IMR-90 (cell line): ENCODE measurements at places on chromosomes 4 and X.

GRCh38 chr4:107036584-107037198 is 578 bp upstream of the DKK2 start:
- DNase-seq = no peak

DNA sequence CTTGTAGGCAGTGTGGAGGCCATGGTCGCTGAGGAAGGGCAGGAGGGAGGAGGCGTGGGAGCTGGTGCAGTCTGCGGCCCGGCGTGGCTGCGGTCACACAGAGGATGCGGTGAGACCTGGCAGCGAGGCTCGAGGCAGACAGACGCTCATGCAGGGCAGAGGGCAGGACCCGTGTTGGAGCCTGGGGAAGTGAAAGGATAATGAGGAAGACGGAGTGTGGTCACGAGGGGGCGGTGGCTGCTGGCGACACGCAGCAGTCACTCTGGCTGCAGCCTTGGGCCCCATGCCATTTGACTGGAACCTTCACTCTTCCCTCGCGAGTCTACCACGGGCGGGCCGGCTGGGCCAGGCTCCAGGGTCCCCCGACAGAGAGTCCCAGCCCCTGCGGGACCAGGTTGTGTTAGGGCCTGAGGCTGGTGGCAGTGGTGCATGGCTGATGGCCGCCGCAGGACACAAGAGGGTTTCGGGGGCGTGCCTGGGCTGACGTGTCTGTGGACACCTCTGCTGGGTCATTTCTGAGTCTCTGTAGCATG is 68.8 kb upstream of the HGFAC start:
- no peak for DNase-seq

DNA sequence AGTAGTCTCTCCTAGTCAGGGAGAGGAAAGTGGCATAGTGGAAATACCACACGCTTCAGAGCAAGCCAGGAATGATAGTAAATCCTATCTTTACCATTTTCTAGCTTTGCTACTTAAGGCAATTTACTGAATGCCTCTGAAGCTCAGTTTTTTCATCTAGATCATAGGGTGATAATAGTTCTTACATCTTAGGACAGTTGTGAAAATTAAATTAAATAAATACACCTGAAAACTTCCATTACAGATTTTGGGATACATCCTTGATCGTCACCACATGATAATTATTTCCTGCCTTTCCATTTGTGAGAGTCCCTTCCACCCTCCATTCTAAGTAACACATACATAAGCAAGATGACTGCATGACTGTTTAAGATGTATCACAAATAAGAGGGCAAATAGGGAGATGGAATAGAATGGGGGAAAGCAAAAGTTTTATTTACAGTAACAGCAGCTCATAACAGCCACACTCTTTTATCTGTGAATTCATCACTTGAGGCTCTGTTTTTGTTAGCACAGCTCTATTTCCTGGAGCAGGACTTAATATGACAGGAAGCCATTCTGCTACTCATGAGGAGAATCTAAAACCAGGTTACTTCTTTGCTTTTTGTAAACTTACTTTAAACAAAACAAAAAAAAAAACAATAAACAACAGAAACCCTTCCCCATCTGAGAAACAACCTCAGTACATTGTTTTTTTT is 13.4 kb downstream of the P2RY10 start:
- DNase-seq = no peak

DNA sequence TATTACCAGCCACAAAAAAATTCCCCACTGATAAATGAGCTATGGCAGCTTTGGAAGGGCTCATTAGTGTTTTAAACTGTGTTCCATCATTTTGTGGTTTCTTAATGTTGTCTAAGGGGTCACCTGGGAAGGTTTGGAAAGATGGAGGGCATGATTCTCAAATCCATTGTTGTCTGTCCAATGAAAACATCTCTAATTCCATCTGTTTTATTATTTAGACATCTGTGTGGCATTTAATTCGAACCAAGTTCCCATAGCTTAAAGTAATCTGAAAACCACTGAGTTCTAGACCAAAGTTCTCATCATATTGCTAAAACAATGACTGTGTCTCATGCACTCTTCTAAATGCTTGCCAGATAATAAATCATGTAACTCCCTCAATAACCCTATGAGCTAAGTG is 103.8 kb upstream of the PPP3CA start:
- DNase-seq = no peak

DNA sequence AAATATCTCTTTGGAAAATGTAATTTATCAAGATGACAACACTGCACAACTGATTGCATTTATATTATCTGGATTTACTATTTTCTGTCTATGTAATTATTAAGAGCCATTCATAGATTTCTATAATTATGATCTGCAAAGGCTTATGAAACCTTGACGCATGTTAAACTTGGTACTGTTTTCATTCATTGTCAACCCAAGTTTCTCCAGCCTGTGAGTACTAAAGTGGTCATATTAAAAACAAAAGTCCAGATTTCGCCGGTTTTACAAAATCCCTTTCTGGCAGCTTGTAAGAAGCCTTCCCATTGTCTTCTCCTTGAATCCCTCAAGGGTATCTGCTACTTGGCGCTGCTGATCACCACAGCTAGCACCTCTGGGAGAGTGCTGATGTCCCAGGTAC is 19.7 kb upstream of the GRPR start:
- DNase-seq = no peak

DNA sequence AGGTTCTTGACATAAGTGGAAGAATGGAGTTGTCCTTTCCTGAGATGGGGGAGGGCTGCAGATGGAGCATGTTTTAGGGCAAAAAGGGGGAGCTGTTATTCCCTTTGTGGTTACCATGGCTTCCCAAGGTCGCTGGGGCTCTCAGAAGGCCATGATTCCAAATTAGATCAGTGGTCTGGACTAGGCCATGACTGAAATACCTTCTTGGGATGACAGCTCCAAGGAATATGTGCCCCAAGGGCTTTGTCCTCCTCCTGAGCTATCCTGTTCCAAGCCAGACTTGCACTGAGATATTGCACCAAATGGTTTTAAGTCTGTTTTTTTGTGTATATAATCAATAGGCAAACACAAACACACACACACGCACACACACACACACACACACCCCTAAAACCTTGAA is 3.0 kb upstream of the RBPJ start:
- DNase-seq = no peak

GRCh38 chr4:130675266-130675665 is 1579.3 kb downstream of the C4orf33 start:
- no peak for DNase-seq

- no peak for DNase-seq
Observed at GRCh38 chr4:152150214-152150613, 385.7 kb downstream of the FBXW7 start.

GRCh38 chr4:28435314-28435713 is 1574.7 kb downstream of the STIM2 start:
- peak; percentile 30 for DNase-seq

GRCh38 chr4:113677325-113677724 is 84.2 kb downstream of the CAMK2D start:
- no peak for DNase-seq

- DNase-seq = no peak
Observed at GRCh38 chrX:93585661-93586060, 87.7 kb downstream of the NAP1L3 start.

- no peak for DNase-seq
Observed at GRCh38 chr4:44446191-44446590, 2.4 kb downstream of the KCTD8 start.

DNA sequence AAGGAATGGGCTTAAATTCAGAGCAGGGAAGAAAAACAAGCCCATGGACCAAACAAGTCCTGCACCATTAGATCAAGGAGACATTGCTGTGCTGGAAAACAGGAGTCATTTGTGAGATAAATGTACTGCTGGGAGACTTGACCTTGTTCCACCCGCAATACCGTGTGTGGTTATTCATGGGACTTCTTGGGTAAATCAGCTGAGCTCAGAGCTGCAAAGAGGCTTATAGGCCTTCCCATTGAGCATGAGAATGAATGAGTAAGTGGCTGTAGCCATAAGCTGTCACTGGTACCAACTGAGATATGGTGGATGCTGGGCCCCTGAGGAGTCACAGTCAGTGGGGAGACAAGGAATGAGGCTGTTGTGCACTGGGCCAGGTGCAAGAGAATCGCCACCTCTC is 2.3 kb upstream of the CYTL1 start:
- DNase-seq = no peak

DNA sequence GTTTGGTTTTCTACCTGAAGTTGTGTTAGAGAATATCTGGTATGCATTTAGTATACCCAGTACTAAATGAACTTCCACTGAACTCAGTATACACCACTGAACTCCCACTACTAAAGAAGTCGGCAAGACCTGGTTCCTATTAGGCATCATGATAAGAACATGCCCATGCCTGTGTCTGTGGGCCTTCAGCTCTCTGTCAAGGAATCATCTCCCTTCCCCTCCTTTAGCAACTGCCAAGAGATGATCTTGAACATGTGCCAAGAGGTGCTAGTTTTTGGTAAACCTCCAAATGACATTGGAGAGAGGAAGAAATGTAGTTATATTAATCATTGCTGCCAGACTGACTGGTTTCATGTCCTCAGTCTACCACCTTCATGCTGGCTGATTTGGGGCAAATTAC is 113.2 kb downstream of the ATP10D start:
- no peak for DNase-seq

GRCh38 chr4:99414401-99414800 is 20.7 kb downstream of the ADH7 start:
- no peak for DNase-seq

DNA sequence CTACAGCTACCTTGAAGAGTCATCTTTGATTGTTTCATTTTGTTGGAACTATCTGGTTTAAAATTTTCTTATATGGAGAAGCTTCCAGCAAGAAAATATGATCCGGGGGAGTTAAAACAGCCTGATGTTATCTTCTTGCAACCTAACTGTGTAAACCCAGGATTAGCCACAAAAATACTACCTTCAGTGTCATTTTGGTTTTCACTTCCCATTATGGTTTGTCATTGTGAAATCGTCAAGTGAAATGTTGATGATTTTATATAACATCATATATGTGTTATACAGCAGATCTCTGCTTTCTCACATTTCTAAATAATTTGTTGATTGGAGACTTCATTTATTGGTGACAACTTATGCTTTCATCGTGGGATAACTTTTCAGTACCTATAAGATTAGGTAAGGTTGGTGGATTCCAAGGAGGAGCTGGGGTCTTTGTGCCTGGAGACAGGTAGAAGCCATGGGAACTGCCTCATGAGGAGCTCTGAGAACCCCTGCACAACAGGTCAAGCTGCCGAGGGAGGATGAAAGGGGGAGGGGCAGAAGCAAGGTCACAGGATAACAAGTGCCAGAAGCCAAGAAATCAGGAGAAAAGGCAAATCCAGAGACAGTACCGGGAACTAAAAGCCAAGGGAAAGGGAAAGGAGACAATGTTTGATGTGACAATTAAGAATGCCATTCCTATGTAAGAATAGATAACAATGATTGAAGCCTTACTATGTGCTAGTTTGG is 7.2 kb downstream of the ARHGAP24 start:
- no peak for DNase-seq

- DNase-seq = no peak
Observed at GRCh38 chrX:136437774-136438173, 50.0 kb upstream of the BRS3 start.

DNA sequence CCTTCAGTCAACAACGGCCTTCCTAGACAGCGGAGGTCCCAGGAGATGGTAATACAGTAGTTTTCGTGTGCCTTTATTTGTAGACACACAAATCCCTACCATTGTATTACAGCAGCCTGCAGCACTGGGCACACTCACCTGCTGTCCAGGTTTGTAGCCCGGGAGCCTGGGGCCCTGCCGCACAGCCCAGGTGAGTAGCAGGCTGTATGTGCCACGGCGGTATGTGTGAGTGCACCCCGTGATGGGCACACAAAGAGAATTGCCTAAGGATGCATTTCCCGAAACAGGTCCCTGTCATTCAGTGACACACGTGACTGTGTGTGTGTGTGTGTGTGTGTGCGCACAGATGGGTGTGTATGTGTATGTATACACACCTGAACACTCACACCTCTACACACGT is 8.1 kb upstream of the SLC25A6 start:
- DNase-seq = no peak

DNA sequence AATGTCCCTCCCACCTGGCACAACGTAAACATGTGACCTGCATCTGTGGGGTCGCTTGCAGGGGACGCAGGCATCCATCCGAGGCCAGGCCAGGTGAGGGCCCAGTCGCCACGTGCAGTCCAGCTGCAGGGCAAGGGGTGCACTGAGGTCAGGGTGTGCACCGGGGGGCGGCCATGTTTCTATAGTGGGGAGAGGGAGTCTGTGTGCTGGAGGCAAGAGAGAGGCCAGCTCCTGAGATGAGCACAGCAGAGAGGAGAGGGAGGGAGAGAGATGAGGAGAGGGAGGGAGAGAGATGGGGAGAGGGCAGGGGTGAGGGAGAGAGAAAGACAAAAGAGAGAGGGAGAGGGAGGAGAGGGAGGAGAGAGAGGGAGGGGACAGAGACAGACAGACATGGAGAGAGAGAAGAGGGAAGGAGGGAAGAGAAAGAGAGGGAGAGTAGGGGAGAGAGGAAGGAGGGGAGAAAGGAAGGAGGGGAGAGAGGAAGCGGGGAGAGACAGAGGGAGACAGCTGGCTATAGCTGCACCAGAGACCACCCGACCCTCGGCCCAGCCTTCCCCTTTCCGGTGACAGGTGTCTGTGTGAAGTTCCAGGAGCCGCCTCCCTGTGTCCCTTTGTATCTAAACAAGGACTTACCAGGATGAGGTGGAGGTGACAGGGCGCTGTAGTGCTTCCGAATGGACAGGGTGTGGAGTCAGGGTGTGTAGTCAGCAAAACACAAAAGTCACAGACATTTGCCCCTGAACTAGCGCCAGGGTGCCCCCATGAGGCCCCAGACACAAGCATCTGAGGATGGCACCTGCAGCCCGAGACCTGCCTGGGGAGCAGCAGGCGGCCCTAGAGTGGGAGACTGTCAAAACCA is 68.7 kb downstream of the ADRA2C start:
- no peak for DNase-seq
